ENCODE measurements at places on chromosomes 5 and 9.

GRCh38 chr9:104833696-104834095 is 69.8 kb downstream of the NIPSNAP3B start:
- DNase-seq, result no peak

DNA sequence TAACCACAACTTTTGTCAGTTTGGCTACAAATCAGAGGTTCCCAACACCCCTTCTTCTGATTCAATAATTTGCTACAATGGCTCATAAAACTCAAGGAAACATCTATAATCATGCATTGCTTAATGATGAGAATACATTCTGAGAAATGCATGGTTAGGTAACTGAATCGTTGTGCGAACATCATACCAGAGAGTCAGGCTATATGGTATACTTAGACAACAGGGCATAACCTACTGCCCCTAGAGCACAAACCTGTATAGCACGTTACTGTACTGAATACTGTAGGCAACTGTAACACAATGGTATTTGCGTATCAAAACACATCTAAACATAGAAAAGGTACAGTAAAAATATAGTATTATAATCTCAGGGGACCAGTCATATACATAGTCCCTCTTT is 31.0 kb upstream of the RNF38 start:
- DNase-seq, result no peak

DNA sequence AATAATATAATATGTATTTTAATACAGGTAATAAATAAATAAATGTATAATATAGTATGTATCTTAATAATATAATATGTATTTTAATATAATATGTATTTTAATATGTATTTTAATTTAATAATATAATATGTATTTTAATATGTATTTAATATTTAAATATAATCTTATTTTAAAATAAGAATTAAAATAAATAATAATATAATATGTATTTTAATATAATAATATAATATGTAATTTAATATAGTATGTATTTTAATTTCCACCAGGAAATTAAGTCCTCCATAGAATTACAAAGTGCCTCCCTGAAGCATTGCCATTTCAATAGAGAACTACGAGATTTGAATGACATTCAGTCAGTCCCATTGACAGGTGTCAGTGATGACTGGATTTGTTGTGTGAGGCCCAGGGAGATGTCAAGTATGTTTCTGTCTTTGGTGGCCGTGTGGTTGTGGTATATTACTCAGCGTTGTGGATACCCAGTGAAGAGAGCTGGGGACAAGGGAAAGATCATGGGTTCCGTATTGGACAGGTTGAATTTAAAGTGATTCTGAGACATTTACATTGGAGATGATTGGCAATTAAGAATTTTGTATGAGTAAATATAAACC is 14.2 kb upstream of the C5orf46 start:
- no peak for DNase-seq

- no peak for DNase-seq
Measured at GRCh38 chr5:39941416-39941815, 516.6 kb upstream of the DAB2 start.

DNA sequence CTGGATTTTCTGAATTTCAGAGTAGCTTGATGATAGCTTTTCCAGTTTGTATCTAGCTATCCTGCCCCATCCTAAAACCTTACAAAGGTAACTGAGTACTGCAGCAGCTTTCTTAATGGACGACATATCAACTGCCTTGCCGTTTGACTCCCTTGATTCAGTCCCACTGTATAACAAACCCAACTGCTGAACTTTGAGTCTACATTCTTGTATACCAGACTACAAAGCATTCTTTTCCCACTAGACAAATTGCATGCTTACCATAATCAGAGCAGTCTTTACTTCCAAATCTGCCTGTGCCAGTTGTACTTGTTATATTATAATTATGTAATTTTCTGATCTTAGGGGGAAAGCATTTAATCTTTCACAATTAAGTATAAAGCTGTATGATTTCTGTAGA is 47.3 kb downstream of the ANKRD31 start:
- no peak for DNase-seq

DNA sequence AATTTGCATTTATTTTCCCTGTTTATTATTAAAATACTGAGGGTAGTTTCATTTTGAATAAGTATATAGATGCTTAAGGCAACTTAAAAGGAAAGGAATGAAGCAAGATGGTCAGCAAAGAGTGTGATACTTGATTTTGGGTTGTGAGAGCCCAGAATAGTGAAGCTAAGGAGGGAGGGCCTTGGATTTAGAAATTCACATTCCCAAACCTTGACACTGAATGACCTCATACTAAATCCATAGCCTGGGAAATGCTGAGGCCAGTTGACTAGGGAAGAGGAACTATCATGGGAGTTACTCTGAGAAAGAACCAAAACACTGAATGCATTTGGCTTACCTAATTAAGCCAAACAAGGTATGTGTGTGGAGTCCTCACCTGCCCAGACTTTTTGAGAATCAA is 292.5 kb downstream of the SPATA31D1 start:
- DNase-seq, result no peak

- DNase-seq, result no peak
Measured at GRCh38 chr9:29701559-29701958, 2128.3 kb upstream of the C9orf72 start.

DNA sequence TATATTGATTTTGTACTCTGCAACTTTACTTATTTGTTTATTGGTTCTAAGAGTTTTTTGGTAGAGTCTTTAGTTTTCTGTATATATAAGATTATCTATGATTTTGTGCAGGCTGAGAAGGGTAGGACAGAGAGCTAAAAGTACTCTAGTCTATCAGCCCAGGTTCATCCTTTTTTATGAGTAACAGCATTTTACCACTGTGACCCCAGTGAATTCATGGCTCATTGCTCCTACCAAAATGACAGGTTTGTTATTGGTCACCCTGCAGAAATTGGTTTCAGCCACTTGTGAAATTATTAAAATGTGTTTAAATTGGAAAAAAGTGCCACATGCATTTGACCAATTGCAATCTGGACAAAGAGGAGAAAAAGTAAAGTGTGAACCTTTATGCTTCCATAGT is 421.4 kb upstream of the DAB2 start:
- DNase-seq, result no peak

- DNase-seq, result no peak
Measured at GRCh38 chr9:134405527-134405926, 79.3 kb downstream of the RXRA start.

- DNase-seq, result no peak
Measured at GRCh38 chr9:86286278-86286677, 3.9 kb upstream of the ISCA1 start.

Data from NCI-H1417 treated with DMSO at 0.1 percent for 48 hours (cell line).